ENCODE measurements at places on chromosomes 1 and 21.

GRCh38 chr1:152034654-152035538, 1.9 kb downstream of the S100A11 start:
- DNase-seq, result peak; percentile 77

GRCh38 chr21:37374027-37374426, 7.5 kb downstream of the DYRK1A start:
- DNase-seq, result no peak

DNA sequence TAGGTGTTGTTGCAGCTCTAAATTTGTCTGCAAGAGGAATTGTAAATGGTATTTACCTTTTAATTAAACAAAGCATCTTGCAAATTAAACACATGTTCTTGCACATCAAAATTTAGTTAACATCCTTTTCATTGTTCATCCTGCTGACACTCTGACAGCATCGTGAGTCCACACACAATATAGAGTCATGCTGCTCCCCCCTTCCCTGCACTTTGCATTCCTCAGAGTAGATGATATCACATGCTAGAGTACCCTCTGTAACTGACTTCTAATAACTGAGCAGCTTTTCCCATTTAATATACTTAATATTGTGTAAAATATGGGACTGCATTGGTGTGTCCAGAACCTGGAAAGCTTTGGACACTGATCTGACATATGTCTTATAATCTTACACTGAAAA, 138.8 kb upstream of the DPYD start:
- no peak for DNase-seq

DNA sequence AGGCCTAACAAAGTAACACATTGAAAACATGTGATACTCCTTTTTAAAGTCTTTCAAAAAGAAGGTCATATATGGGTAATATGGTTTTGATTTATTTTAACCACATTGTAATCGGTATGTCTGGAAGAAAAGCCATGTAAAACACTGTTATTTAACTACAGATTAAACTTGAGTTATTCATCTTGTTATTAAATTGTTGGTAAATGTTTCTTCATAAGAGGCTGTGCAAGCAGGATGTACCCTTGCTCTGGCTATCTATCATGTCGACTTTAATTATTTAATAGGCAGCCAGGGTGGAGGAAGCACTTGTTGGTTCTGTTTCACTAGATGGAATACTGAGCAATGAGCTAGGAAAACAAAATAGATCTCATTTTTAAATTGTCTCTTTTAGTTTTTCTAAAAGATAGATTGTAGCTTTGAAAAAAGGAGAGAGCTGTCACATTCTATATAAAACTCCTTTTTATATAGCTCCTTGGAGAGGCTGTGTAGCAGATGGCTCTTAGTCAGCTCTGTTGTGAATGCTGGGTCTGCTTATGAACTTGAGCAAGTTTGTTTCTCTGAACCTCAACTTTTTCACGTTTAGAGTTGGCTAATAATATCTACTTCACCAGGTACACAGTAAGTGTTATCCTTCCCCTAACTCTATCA, 39.5 kb downstream of the LRRC8B start:
- DNase-seq, result no peak

GRCh38 chr1:112957133-112957812, 1.3 kb upstream of the SLC16A1 start:
- peak; percentile 16 for DNase-seq

- DNase-seq, result no peak
Measured at GRCh38 chr1:154793685-154794084, 76.4 kb downstream of the KCNN3 start.

GRCh38 chr1:21264898-21265297, 25.4 kb downstream of the ECE1 start:
- DNase-seq, result no peak

DNA sequence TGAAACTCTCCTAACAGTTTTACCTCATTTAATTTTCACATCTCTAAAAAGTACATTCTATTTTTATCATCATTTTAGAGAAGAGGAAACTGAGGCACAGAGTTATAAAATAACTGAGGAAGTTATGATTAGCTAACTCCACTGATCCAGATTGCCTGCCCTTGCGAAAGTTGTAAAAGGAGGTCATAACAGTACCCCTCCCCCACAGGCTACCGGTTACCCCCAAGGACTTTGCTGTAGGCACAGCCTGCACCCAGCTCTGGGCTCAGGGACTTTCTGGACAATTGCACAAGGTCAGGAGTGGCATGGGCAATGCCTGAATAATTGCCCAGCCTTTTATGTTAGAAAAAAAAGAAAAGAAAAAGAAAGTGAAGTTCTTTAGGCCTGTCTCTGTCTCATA, 22.7 kb downstream of the PIGM start:
- DNase-seq, result no peak

DNA sequence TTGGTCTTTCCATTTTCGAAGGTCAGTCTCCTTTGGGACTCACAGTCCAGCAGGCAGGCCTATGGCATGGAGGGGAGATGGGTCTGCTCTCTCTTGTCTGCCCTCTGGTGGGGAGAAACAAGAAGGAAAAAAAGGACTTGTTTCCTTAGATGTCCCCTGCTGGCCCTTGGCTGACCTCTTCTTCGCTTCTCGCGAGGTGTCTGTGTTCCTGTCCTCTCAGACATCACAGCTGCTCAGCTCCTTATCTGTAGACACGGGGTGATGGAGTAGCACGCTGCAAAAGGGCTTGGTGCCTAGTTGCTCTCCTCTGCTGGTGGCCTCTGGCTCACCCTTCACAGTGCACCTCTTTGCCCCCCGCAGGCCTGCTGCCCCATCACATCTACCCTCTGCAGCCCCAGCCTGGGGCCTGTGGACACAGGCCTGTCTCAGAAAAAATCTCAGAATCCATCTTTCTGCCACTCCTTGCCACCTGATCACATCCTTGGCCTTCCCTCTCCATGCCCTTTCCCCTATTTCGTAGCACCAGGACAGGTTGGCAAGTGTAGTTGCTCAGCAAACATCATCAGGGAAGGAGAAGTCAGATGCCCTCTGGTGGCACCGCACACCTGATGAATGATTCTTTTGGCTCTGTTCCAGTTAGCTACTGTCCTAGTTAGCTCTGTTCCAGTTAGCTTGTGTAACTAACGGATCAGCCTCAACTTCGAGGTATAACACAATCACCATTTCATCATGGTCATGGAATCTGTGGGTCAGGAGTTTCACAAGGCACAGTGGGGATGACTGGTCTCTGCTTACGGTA, 18.7 kb upstream of the AK2 start:
- DNase-seq, result peak; percentile 74

DNA sequence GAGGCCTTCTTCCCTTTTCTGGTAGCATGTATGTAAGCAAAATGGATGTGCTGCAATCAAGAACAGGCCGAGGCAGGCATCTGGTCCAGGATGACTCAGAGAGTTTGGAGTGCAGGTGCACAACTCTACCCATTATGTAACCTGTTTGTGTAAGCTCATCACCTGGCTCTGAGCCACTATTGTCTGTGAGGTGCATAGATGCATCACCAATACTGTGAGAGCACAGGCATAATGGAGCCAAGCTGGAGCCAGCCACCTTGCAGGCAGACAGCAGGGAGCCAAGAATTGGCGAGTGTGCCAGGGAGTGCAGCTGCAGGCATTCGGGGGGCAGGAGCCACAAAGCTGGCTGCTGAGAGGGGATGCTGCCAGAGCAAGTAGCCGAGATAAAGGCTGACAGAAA, 549.9 kb upstream of the RGS18 start:
- DNase-seq, result peak; percentile 96

DNA sequence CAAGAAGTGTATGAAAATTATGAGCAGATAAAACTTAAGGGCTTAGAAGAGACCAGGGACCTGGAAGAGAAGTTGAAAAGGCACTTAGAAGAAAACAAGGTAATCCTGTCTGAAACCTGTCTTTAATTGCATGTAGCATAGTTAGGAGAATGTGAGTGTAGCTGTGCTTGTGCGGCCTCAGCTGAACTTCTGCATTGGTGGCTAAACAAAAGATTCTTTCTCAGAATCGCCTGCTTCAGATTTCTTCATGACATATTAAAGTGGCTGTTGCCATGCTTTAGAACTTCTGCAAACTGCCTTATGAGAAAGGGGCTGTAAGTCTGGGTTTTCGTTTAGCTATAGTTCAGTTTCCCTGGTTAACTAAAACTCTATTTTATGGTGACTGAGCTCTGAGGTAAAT, 94.5 kb downstream of the VPS26C start:
- no peak for DNase-seq

Measured in SHP77 treated with DMSO at 0.1 percent for 48 hours (cell line).